Tibial nerve (tissue), 4 donors: ENCODE measurements at places on chromosomes 5 and 9.

DNA sequence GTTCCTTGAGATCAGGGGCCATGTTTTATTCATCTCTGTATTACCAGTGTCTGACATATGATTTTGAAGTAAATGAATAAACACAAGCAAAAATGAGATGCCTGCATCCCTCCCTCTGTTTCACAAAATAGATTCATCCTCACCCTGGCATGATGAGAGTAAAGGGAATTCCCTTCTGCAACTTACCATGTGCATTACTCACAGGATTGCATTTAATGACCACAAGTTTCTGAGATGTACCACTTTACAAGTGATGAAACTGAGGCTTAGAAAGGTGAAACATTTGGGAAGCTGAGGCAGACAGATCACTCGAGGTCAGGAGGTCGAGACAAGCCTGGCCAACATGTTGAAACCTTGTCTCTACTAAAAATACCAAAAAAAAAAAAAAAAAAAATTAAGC lies 74.2 kb upstream of the TNFSF8 start:
- no peak for DNase-seq

DNA sequence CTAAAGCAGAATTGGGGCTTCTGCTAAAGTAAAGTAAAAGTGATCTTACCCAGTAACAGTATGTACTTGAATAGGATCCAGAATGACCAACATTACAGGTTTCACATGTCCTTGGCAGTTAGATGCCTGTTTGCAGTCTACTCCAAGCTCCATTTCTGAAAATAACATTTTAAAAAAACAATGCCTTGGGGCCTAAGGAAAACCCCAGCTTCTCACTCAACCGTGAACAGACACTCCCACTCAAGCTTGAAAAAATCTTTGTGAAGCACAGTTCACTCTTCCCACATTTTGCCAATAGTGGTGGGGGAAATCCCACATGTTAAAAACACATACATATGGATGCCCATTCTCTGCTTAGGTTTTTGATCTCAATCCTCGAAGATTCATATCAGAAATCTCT lies 304.1 kb downstream of the ARRDC3 start:
- no peak for DNase-seq

- DNase-seq: no peak
These were observed 26.5 kb downstream of the HMCN2 start for GRCh38 chr9:130292106-130292505.

GRCh38 chr9:73872701-73873100 lies 624.4 kb upstream of the RORB start:
- no peak for DNase-seq
